ENCODE measurements at places on chromosomes 7 and 10.

- DNase-seq: no peak
Observed at GRCh38 chr10:87519582-87519981, 14.9 kb downstream of the MINPP1 start.

DNA sequence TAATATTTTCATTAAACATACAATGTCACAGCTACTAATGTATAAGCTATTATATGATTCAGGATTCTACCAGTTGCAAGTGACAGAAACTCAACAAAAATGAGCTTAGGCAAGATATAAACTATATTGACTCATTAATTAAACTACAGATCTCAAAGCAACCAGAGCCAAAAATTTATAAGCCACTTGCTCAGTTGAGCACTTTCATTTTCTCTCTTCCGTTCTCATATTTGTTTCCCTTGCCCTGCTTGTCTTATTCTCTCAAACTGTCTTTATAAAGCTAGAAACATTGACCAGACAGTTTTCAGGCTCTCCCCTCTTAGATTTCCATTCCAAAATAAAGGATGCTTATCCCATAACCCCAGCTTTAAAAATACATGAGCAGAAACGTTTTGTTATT is 60.2 kb upstream of the DGKB start:
- DNase-seq: no peak

GRCh38 chr7:113636727-113637421 is 281.9 kb downstream of the PPP1R3A start:
- DNase-seq: no peak

DNA sequence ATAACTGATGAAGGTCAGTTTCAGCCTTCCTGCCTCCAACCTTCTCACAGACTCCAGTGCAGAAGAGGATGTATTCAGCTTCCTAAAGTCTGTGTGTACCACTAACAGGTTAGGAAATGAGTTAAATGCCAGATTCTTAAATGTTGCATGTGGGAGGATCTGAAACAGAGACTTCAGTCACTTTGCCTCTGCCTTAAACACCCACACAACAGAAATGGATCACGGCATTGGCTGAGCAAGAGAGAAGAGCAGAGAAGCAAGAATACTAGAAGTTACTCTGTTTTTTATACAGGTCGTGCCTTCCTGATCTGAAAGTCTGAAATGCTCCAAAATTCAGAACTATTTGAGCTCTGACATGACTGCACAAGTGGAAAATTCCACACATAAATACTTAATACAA is 98.9 kb upstream of the ARHGAP21 start:
- no peak for DNase-seq

DNA sequence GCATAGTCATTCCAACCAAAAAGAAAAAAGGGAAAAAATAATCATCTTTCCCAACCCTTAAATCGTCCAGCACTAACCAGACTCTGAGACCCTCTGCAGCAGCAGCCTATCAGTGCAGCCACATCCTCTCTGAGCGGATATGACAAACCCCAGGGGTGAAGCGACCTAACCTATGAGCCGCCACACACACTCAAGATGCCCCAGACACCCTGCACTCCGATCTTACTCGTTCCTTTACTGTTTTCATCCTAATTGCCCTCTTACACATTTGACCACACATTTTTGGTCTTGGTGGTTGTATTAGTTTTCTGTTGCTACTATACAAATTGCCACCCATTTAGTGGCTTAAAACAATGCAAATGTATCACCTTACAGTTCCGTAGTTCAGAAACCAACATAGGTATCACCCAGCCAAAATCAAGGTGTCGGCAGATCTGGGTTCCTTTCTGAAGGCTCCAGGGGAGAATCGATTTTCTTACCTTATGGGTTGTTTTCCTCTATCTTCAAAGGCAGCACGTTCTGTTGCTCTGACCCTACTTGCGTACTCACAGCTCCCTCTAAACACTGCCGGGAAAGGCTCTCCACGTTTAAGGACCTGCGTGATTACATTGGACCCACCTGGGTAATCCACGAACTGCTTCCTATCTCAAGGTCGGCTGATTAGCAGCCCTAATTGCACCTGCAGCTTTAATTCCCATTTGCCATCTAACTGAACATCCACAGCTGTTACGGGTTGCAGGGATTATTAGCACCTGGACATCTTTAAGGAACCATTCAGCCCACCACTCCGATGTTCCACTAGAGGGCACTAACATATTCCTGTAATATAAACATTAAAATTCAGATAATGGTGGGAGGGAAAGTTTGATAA is 37.3 kb upstream of the PRSS1 start:
- DNase-seq: no peak

GRCh38 chr7:28572321-28573058 is 160.2 kb downstream of the CREB5 start:
- DNase-seq: no peak

DNA sequence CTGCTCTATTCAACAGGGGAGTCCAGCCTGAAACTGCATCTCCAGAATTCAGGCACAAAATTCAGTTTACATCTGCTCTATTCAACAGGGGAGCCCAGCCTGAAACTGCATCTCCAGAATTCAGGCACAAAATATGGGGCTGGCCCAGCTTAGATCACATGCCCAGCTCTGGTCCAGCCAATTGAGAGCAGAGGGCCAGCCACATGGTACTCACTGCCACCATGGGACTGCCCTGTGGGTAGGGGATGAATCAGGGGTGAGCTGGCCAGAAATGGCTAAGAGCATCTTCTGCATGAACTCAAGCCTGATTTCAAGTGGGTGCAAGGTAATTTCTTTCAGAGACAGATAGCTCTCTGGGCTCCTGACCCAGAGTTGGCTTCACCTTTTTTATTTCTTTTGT is 156.6 kb upstream of the LYZL2 start:
- no peak for DNase-seq

DNA sequence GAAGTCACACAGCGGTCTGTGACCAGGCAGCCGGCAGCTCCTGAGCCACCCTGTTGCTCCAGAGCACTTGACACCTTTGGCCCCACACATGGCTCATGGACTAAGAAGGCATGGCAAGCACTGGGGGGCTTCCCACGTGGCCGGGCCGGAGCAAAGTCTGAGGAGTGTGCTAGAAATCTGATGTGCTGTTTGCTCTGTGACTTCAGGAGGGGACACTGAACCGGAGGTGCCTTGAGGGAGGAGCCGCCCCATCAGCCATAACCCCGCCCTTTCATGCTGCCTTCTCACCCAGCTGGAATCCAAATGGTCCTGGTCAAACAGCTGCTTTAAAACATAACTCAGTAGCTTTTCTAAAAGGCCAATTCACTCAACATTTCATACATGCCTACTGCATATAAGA is 33.5 kb downstream of the PROSER2 start:
- no peak for DNase-seq

Data from activated gamma-delta T cell (primary cell).